LHCN-M2 (cell line): ENCODE measurements at places on chromosomes 2 and 18.

DNA sequence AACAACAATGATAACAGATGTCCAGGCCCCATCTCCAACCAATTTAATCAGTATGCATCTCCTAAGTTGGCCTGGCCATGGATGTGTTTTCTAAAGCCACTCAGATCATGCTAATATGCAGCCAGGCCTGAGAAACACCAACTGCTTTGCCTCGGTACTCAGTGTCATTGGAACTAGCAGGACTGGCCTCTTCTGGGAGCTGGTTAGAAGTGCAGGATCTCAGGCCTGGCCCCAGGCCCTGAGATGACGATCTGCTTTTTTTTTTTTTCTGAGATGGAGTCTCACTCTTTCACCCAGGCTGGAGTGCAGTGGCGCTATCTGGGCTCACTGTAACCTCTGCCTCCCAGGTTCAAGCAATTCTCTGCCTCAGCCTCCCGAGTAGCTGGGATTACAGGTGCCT lies 69.1 kb downstream of the IRS1 start:
- peak; percentile 39 for DNase-seq

GRCh38 chr2:9617749-9618148 lies 13.0 kb downstream of the YWHAQ start:
- DNase-seq: no peak

DNA sequence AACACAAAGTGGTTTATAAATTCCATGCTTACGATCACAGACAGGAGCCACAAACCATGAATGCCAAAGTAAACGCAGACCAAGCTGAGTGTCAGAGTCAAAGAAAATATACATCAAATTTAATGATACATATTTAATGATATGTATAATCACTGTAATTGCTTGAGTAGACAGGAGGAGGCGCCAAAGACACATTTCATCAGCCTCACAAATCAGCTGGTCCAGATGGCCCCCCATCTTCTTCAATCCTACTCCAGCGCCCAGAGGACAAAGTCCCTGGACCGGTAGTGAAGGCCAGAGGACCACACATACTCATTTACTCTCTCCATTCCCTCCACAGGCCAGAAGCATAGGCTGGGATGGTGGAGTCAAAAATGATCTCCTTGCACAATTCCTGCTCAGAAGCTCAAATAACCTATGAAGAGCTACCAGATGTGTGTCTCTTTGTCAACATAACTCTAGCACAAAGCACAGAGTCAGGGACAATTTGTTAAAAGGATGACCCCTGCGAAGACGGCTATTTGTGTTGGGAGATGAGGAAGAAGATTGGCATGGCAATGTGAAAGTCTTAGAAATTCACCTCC lies 149.3 kb upstream of the PGAP1 start:
- DNase-seq: no peak

DNA sequence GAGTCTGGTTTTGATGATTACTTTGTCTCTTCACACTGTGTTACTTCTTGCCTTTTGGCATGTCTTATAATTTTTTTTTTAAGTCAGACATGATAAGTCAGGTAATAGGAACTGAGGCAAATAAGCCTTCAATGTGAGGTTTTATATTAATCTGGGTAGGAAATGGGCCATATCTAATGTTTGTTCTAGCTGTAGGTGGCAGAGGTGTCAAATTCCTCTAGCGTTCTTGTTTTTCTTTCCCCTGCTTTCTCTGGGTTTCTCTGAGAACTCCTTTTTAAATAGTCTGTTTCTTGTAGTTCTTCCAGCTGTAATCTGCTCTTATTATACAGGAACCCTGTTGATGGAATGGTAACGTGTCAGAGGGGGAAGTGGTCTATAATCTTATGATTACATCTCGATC lies 5.7 kb downstream of the SP140 start:
- no peak for DNase-seq

GRCh38 chr2:207938415-207938814 lies 86.9 kb downstream of the PLEKHM3 start:
- no peak for DNase-seq

- DNase-seq: no peak
Observed at GRCh38 chr2:29582062-29582461, 339.3 kb downstream of the ALK start.

DNA sequence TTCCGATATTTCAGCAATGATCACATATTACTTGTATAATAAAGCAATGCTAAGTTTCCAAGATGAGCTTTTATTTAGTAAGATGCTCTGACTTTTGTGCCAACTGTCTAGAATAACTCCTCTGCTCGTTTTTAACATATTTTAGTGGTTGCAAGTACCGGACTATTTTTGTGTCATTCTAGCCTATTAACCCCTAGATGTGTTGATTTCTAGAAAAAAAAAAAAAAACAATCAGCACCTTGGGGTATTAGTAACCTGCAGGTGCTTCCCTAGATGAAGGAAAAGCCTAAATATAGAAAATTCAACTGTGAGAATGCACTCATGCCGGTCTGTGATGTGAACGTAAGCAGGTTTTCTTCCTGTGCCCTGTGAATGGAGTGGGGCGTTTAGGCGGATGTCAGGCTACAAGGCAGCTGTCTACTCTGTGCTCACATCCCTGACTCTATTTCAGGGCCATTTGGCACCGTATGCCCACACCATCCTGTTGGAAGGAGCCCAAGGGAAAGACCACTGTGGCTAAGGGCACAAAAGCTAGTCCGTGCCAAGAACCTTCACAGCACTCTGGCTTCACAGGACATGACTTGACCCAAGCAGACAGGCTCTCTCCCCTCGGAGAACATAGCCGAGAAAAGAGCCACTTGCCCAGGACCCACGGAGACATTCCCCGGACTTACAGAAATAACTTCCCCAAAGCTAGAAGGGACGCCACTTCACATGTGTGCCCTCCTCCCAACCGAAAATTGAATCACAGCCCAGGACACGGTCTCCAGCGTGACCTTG lies 60.9 kb upstream of the AGAP1 start:
- DNase-seq: no peak

DNA sequence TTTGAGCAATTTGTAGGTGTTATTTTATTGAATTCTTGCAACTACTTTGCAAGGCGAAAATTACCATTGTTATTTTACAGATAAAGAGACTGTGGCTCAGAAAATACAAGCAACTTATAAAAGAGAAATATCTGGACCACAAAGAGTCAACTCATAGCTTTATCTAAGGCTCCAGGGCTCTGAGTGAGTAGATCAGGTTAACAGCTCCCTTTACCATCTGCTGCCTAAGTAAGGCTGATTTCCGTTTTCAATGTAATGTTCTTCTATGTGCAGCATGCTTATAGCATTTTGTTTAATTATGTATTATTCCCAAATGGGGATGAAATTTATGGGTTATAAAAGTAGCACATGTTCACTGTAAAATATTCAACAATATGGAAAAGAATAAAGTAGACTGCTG lies 299.1 kb upstream of the TNP1 start:
- no peak for DNase-seq

- no peak for DNase-seq
Observed at GRCh38 chr2:235619544-235619943, 125.7 kb downstream of the AGAP1 start.

DNA sequence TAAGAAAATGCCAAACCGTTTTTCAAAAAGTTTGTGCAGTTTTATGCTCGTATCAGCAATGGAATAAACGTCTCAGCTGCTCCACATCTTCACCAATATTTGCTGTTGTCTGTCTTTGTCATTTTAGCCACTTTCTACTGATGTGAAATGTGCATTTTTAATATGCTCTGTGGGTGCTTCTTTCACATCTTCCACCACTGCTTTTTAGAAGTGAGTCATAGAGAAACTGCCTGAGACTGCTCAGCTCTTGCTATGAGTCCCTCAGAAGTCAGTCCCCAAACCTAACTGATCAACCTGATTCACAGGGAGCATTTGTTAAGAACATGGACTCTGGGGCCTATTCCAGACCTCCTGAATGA lies 41.0 kb upstream of the EPC2 start:
- DNase-seq: no peak

DNA sequence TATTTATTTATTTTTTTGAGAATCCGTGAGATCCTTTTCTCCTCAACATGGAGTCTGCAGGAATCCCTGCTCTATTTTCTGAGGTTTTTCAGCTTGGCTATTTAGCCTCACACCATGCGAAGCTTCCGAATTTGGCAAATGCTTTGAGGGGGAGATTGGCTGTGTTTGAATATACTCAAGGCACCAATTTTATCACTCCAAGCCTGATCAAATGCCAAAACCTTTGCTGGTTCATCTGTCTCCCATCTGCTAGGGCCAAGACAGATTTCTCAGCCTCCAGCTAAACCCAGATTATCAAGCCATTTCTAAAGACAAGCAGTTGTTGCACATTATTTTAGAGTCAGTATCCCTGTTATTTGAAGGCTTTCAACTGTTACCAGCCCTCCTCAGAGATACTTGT lies 295.7 kb downstream of the XIRP2 start:
- DNase-seq: no peak

GRCh38 chr18:61703508-61703907 lies 189.3 kb downstream of the RNF152 start:
- DNase-seq: no peak

DNA sequence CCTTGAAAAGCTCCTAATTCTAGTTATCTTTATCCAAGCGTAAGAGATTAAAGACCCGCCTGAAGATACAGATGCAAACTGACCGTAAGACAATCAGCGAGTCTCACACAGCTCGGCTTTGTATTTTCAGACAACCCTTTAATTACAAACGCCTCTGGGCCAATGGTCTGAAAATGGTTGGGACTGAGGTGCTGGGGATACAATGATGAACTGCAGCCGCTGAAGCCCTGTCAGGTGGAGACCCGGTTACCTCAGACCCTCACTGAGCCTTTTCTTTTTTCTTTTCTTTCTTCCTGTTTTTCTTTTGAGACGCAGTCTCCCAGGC lies 715 bp upstream of the CFAP36 start:
- peak; percentile 4 for DNase-seq

GRCh38 chr2:161238560-161239325 lies 69.5 kb upstream of the PSMD14 start:
- DNase-seq: peak; percentile 52

GRCh38 chr2:75079575-75079974 lies 119.7 kb downstream of the TACR1 start:
- DNase-seq: peak; percentile 40

- no peak for DNase-seq
Observed at GRCh38 chr2:98477036-98477435, 32.4 kb downstream of the INPP4A start.

DNA sequence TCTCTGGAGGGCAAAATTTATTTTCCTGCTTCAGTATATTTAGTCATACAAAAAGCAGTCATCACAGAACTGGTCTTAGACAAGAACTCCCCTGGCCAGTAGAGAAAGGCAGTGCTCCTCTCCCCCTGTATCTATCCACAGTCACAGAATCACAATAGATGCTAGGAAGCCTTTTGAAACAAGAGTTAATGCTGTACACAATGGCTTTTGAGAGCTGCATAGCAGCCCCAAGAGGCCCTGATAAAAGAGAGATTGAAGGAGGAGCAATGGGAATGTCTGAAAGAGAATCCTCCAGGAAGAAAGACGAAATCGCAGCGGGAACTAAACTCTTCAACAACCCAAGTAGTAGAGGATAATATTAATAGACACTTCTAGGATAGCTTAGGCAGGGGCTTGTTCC lies 330.2 kb downstream of the RBM43 start:
- no peak for DNase-seq

DNA sequence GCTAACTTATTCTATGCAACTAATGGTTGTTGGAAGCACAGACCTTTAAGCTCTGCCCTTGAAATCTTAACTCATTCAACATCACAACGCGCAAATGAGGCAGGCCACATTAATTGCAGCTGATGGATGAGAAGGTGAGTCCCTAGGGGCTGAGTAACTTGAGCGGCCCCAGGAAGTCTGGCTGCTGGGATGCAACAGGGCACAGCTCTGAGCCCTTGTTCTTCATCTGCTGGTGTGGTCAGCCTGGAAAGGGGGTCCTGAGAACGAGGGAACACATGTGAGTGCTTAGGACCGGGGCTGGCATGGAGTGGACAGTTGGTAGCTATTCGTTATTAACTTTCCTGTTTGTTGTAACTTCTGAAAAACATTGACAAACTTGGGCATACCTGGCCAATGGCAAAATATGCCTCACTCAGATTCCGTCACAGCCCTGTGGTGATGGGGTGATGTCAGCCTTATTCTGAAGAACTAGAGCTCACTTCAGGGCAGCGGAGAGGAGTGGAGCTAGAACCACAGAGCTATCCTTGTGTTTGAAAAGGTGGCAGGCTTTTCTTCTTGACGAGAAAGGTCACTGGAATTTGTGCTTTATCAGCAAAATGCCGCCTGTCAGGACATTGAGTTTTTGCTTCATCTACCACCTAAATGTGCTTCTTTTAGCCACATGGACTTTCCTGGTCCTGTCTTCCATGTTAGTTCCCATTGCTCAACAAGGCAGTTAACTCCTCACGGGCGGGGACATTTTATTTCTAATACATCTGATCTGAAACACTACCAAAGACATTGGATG lies 145.9 kb upstream of the FHL2 start:
- DNase-seq: no peak

DNA sequence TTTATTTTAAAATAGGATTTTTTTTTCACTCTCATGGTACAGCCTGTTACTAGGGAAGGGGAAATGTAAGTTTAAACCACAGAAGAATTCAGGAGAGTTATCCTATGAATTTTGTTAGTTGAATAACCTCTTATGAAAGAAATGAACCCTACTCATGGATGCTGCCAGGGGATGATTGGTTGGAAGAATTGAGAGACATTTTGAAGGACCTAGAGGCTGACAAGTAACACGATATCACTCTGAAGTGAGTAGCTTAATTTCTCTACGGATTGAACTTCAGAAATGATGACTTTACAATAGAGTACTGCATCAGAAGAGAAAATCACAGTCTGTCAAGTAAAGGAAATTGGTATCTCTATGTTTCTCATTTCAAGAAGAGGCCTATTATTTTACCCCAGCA lies 1346.2 kb downstream of the SUCLG1 start:
- DNase-seq: peak; percentile 7

- no peak for DNase-seq
Observed at GRCh38 chr2:8378016-8378810, 303.6 kb upstream of the ID2 start.

- DNase-seq: no peak
Observed at GRCh38 chr2:2869553-2869952, 508.1 kb downstream of the EIPR1 start.

DNA sequence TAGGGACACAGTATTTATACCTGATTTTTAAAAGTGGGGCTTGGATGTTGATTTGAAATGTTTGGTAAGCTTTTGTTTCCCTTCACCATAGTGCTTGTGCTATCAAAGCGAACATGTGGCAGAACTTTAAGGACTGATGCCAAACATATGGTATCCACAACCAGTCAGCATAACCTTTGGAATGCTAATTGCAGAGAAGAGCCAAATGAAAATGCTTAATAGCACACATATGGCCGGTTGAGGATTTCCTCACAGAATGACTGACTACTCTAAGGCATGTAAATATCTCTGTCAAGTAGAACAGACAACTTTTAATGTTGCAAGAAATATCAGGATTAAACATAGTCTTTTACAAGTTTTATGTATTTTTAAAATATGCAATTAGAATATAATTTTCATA lies 120.9 kb upstream of the COL3A1 start:
- DNase-seq: peak; percentile 74

GRCh38 chr2:112185131-112185530 lies 46.9 kb downstream of the FBLN7 start:
- DNase-seq: no peak
